H1 (cell line): ENCODE measurements at places on chromosomes 7 and 10. TPM values are rescaled to one million over a fixed set of nuclear protein-coding genes. Genes with fewer than 3 reads are reported as not detected.

CRCP gene
- total RNA-seq = 29.2 and 29.3 TPM in 2 replicates

GRCh38 chr10:25661632-25662031 is 272.4 kb upstream of the MYO3A start:
- DNase-seq = no peak
- no peaks in the 10 kb centered on the region for H3K36me3 ChIP-seq
- no peaks in the 10 kb centered on the region for H3K27me3 ChIP-seq
- no peak overlapping the region for H3K27ac ChIP-seq
- H3K4me1 ChIP-seq = no peaks in the 10 kb centered on the region

- H3K27ac ChIP-seq = peak overlapping the region; percentile 81
- peaks cover 9% of the 10 kb centered on the region for H3K4me1 ChIP-seq
- H3K36me3 ChIP-seq = no peaks in the 10 kb centered on the region
- H3K27me3 ChIP-seq = no peaks in the 10 kb centered on the region
- DNase-seq = peak; percentile 60
Measured at GRCh38 chr10:60140651-60141632, 234.6 kb upstream of the CCDC6 start.

DNA sequence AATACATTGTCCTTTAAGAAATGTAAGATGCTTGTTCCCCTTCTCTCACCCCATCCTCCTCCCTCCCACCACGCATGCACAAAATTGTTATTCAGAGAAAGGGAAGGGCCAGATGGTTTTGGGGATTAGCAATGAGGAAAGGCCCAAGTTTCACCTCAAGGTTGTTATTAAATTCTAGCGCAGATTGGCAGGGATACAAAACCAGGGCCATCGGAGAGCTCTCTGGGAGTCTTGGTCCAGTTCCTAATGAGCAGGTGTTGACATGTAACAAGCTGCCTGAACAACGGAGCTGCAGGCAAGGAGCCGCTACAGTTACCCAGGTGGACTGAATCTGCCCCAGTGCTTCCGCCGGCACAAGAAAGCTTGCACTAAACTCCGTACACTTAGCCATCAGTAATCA is 9.7 kb upstream of the ANK3 start:
- no peak for DNase-seq
- H3K4me3 ChIP-seq = no peak overlapping the region
- no peak overlapping the region for H3K27ac ChIP-seq
- H3K36me3 ChIP-seq = no peaks in the 10 kb centered on the region
- 0 out of 2 replicates have a peak, but pooled peaks cover 2% of the 10 kb centered on the region for H3K4me1 ChIP-seq
